ENCODE measurements at places on chromosomes 1 and 21.

DNA sequence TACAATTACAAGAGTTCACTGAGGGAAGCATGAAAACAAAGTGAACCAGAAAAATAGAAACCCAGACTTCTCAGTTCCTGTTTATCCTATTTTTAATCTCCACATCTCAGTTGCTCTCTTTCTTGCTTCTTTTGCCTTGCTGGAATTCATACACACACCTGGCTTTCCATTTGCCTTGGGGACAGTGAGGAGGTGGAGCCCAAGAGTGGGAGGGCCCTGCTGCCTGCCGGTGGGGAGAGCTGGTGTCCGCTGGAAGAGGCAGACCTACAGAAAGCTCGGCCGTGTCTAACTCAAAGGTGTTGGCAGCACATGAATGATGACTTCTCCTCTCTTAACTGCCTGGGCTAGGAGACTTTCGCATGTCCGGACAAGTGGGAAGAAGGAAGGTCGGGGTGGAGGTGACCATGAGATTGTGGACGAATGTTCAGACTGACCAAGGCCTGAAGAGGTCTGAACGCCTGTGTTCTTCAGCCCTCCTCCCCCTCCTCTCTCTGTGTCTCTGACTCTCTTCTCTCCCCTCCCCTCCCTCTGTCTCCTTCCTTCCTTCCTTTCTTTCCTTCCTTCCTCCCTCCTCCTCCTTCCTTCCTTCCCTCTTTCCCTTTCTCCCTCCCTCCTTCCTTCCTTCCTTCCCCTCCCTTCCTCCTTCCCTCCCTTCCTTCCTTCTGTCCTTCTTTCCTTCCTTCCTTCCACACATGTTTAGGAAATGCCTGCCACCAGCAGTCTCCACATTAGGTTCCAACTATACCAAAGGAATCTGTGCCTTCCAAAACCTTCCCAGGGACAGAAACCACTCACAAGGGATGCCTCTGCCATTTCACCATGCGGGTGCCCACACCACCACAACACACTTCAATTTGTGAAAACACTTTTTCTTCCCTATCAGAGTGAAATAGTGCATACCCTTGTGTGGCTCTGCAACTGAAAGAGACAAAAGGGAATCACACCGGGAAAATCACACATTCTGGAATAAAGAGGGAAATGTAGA is 157.3 kb upstream of the RUNX1 start:
- DNase-seq: no peak

- no peak for DNase-seq
Measured at GRCh38 chr1:119542492-119542946, 35.5 kb downstream of the HSD3B1 start.

DNA sequence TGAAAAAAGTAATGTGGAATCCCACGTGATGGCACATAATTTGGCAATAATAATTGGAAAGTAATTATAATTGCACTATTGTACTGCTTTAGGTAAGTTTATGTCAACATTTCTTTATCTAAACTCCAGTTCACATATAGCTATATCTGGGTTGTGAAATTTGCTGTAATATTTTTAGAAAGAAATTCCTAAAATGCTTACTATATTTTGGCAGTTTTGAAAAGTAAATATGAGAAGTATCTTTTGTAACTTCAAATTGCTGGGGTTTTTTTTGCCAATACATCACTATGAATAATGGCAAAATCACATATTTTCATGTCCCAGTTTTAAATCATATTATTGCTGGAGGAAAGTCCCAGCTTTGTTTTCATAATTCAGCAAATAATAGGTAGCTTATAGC is 197.5 kb downstream of the PDE4B start:
- no peak for DNase-seq

DNA sequence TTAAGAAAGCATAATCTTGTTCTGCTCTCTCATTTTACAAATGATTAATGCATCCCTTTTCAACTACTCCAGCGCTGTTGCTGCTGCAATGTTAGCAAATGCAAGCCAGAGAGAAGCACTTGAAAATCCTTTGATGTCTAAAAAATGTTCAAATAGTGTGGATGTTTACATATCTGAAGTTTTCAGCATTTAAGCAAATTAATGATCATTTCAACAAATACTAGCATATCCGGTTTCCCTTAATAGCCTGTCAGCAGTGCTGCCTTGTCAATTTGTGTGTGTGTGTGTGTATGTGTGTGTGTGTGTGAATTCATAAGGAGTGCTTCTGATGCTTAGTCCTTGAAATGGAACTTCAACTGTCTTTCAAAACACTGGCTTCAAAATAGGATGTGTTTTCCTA is 48.1 kb upstream of the WNT2B start:
- DNase-seq: no peak

- DNase-seq: no peak
Measured at GRCh38 chr1:119075614-119076013, 64.8 kb downstream of the WARS2 start.

DNA sequence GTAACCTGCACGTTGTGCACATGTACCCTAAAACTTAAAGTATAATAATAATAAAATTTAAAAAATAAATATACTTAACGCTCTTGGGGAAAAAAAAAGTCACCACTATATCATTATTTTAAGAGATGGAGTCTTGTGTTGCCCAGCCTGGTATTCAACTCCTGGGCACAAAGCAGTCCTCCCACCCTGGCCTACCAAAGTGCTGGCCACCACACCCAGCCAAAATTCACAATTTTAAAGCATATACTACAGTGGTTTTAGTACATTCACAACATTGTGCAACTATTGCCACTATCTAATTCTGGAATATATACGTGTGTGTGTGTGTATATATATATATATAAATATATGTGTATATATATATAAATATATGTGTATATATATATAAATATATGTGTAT is 5.9 kb downstream of the HMGN2 start:
- no peak for DNase-seq

DNA sequence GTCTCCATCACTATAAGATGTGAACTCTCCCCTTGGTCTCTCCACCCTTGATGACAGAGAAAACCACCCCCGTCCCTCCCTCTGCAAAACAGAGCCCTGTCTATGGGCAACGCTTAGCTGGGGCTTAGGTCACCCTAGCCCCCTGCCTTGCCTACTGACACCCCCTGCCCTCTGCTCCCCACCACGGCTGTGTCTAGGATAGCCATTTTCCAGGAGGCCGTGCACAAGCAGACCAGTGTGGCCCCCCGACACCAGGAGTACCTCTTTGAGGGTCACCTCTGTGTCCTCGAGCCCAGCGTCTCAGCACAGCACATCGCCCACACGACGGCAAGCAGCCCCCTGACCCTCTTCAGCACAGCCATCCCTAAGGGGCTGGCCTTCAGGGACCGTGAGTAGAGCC is 8.5 kb downstream of the IKBKE start:
- DNase-seq: no peak

DNA sequence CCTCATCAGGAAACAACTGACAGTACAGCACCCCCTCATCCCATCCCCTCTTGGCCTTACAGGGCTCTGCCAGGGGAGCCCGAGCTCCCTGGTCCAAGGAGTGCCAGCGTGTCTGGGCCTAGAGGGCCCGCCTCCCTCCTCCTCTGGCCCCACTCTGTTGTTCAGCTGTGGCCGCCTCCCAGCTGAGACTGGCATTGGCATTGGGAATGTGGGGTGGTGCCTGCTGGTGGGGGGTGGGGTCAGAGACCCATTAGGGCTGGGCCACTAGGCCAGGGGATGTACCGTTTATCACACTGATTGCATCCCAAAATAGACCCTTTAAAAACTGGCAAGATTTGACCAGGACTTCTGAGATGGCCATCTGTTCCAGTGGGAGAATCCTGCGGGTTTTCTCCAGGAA is 1.4 kb downstream of the LDLRAP1 start:
- DNase-seq: no peak

DNA sequence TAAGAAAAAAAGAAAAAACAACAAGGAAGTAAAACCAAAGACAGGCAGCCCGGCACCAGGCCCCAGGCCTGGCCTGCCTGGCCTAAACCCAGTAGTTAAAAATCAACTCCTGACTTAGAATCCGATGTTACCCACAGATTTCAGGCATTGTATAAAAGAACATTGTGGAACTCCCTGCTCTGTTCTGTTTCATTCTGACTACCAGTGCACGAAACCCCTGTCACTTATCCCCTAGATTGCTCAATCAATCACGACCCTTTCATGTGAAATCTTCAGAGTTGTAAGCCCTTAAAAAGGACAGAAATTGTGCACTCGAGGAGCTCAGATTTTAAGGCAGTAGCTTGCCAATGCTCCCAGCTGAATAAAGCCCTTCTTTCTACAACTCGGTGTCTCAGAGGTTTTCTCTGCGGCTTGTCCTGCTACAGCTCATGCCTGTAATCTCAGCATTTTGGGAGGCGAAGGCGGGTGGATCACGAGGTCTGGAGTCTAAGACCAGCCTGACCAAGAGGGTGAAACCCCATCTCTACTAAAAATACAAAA is 15.6 kb upstream of the MYOCOS start:
- DNase-seq: no peak

- peak; percentile 14 for DNase-seq
Measured at GRCh38 chr1:17201201-17202021, 3.5 kb upstream of the PADI1 start.

DNA sequence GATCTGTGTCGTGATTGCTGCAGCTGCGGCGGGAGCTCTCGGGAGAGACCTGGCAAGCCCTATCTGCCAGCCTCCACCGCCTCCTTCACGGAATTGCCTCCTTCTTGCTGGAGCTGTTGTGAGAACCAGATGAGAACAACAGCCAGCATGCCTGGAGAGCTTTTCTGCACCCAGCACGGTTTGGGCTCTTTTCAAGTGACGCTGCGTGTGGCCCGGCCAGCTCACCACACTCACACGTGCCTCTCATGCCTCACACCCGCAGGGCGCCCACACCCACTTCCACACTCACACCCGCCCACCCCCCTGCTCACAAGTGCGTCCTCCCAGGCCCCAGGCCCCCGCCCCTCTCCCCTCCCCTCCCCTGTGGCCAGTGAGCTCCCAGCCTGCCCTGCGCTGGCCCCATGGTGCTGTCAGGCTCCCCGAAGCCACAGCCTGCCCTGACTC is 135.7 kb upstream of the RUNX3 start:
- peak; percentile 61 for DNase-seq

- DNase-seq: no peak
Measured at GRCh38 chr21:35325953-35326352, 276.9 kb upstream of the RUNX1 start.

GRCh38 chr1:198267921-198268320 is 111.1 kb downstream of the NEK7 start:
- no peak for DNase-seq

- no peak for DNase-seq
Measured at GRCh38 chr1:200260597-200261335, 149.1 kb downstream of the ZNF281 start.

DNA sequence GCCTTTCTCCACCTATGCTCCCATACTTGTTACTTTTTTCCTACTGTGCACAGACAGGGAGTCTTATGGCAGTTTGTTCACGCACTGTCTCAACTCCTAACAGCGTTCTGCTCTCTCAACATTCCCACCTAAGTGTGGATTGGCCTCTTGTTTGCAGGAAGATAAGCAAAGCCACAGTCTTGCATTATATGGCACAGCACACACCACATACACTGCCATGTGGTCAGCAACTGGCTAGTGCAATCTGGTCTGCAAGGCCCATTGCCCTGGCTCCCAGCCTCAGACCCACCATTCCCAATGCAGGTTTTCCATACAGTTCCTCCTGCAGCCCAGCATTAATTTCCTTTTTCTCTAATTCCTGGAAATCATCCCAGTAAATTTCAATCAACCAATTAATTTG is 38.3 kb upstream of the LAMC2 start:
- DNase-seq: no peak

DNA sequence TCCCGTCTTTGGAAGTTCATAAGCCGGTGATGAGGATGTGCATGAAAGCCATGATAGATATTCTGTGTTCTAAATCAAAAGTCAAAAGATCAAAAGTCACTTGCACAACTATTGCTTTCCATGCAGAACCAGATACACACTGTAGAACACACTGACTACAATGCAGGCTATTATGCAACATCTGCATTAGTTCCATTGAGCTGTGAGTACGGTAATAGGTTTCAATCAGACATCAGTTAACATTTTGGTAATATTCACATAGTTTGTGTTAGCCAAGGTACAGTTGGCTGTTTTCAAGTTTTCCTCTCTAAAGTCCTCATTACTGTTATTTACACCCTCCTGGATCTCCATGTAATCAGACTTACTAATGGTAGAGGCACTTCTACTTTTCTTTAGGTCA is 3.1 kb downstream of the KCNA2 start:
- DNase-seq: no peak

DNA sequence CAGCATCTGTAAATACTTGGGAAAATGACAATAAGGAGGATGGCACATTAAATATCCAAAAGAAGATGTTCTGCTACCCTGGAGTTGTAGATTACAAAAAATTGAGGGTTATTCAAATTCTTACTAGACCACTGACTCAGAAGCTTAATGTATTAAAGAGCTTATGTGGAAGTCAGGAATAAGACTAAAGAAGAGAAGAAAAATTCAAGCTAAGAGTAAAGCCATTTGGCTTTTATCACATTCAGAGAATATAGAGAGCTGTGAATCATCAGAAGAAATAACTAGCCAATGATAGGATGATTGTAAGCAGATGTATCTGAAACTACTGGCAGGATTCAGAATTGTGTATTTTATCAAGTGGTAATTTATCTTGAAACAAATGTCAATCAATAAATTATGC is 237.0 kb downstream of the TBX15 start:
- DNase-seq: no peak

DNA sequence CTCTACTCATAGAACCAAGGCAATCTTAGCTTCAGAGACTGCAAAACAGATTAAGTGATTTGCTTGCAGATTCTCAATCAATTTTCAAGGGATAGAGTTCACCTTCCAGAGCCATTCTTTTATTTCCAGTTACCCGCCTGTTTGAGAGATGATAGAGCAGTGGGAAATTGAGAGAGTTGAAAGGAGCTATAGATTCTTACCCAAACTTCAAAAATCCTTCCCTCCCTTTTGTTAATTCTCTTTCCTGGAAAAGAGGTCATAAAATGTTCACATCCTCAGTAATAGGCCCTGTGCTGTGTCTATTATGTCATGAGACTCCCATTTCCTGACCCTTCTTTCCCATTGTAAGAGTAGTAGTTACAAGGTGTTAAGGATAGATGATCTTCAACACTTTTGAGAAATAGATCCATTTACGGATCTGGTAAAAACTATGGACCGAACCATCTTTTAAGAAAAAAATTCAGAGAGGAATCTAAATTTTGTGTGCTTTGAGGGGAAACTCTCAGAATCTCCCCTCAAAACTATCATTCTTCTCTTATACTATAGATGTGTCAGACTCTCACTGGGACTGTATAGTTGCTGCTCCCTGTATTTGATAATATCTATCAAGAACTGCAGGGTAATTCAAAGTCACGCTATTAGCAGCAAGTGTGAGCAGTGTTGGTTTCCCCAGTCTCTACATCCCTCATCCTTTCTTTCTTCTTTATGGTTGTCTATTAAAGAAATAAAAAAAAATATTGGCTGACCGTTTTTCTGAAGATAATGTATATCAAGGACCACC is 8.0 kb downstream of the RGS4 start:
- no peak for DNase-seq
